MG63 (cell line): ENCODE measurements at places on chromosomes 7 and 10.

- DNase-seq: peak; percentile 5
These were observed 675 bp downstream of the ABRAXAS2 start for GRCh38 chr10:124802313-124802675.

- DNase-seq: no peak
These were observed 628.7 kb upstream of the SEMA3D start for GRCh38 chr7:85815526-85815925.

- DNase-seq: no peak
These were observed 7.7 kb downstream of the VWA2 start for GRCh38 chr10:114246679-114247305.

DNA sequence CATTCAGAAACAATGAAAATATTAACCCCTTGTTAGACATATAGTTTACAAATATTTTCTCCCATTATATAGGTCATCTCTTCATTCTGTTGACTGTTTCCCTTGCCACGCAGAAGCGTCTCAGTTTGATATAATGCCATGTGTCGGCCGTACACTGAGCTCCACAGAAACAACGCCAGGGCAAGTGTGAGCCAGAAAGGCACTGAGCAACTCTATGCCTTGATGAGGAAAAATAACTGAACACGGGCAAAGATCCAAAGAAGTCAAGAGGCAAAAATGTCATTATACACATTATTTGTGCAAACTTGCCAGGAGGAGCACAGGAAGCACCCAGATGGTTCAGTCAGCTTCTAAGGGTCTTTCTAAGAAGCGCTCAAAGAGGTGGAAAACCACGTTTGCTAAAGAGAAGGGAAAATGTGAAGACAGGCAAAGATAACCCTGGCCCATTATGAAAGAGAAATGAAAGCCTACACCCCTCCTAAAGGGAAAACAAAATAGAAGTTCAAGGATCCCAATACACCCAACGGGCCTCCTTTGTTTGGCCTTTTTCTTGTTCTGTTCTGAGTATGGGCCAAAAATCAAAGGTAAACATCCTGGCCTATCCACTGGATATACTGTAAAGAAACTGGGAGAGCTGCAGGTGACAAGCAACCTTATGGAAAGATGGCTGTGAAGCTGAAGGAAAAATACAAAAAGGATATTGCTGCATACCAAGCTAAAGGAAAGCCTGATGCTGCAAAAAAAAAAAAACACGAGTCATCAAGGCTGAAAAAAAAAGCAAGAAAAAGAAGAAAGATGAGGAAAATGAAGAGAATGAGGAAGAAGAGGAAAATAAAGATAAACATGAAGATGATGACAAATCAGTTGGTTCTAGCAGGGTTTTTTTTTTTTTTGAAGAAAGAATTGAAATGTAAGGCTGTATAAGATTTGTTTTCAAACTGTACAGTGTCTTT, 15.5 kb downstream of the ARHGAP12 start:
- DNase-seq: no peak

DNA sequence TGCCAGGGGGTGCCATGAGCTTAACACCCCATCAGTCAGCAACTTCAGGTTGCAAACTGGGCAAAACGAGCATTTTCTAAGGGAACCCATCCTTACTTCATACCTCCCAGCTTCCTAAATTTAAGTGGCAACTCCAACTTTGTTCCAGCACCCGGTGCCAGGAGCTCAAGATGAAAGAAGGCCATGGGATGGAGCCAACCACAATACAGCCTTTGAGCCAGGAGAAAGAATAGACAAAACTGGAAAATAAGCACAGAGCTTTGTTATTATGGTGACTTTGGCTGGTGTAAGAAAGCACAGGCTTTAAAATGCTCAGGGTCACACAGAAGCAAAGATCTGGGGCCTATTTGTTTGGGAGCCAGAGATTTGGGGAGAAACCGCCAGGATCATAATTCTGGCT, 388.7 kb upstream of the MGMT start:
- DNase-seq: peak; percentile 58

DNA sequence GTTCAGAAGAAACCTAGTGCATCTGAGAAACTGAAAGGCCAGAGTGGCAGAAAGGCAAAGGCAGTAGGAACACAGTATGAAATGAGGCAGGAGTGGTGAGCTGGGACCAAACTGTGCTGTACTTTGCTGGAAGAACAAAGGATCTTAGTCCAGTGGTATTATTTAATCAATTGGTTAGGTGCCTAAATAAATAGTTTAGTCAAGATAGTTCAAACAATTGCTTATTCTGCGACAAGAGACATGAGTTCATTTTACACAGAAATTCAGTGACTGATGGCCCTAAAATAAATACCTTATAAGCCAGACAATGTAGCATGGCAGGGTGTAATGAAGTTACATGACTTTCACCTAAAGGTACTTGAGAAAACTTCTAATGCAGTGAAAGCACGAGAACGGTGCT, 181.8 kb upstream of the LRRN3 start:
- DNase-seq: no peak

DNA sequence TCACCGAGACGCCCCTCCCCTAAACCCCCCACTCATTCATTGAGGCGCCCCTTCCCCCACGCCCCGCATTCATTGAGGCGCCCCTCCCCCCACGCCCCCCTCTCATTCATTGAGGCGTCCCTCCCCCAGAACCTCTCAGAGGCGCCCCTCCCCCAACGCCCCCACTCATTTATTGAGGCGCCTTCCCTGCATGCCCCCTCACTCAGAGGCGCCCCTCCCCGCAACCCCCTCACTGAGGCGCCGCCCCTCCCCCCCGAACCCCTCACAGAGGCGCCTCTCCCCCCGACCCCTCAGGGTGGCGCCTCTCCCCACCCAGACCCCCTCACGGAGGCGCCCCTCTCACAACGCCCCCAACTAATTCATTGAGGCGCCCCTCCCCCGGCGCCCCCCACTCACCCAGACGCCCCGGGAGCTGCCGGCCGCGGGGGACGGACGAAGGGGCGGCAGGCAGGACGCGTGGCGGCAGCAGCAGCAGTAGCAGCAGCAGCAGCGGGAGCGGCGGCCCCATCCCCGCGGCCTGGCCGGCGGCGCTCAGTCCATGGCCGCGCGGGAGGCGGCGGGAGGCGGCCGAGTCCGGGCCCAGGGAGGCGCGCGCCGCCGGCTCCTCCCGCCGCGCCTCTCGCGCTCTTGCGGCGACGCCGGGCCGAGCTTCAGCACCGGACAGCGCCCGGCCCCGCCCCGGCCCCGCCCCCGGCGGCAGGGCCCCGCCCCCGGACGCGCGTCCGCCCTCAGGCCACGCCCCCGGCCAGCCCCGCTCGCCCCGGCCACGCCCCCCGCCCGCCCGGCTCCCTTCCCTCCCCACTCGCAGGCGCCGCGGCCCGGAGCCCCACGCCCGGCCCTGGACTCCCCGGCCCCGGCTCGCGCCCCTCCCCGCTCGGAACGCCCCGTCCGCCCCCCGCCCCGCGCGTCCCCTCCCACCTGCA, at the start of gene PTPRN2:
PTPRN2 (minus strand) TSS at position 662 of the 923 bp plus-strand sequence.
- DNase-seq: peak; percentile 40

DNA sequence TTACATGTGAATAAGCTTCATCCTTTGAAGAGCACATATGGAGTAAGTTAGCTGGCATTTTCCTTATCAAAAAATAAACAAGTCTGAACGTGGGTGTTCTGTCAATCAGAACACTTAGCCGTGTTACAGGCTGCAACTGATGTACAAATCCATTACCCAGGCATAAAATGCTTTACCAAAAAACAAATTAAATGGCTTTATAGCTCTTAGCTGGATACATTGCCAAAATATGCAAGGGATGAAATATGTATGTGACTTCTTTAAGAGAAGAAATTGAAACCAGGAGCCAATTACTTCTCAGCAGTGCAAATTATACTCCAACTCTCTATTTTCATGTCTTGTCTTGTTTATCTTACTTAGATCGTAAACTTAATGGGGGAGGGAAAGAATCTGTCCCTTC, 214.8 kb downstream of the DGKB start:
- DNase-seq: no peak

GRCh38 chr7:87784424-87784823, 91.7 kb downstream of the SLC25A40 start:
- no peak for DNase-seq

GRCh38 chr7:85114342-85114741, 72.5 kb downstream of the SEMA3D start:
- DNase-seq: no peak

- DNase-seq: no peak
These were observed 91.8 kb downstream of the BAMBI start for GRCh38 chr10:28769091-28769604.

GRCh38 chr7:84914598-84914997, 272.3 kb downstream of the SEMA3D start:
- DNase-seq: no peak

- DNase-seq: no peak
These were observed 31.5 kb downstream of the RAB19 start for GRCh38 chr7:140435252-140435895.

- DNase-seq: no peak
These were observed 1.3 kb downstream of the KAT6B start for GRCh38 chr10:74827694-74828093.

DNA sequence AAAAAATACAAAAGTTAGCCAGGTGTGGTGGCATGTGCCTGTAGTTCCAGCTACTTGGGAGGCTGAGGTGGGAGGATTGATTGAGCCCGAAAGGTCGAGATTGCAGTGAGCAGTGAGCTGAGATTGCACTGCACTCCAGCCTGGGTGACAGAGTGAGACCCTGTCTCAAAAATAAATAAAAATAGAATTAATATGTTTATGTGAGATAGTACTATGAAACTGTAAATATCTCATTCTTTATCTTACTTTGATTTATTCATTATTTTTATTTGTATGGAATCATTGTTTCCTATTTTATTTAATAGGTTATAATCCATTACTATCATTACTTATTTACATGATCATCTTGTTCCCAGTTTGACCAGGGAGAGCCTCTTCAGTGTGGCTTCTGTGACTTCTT, 41.0 kb upstream of the STRIP2 start:
- no peak for DNase-seq

DNA sequence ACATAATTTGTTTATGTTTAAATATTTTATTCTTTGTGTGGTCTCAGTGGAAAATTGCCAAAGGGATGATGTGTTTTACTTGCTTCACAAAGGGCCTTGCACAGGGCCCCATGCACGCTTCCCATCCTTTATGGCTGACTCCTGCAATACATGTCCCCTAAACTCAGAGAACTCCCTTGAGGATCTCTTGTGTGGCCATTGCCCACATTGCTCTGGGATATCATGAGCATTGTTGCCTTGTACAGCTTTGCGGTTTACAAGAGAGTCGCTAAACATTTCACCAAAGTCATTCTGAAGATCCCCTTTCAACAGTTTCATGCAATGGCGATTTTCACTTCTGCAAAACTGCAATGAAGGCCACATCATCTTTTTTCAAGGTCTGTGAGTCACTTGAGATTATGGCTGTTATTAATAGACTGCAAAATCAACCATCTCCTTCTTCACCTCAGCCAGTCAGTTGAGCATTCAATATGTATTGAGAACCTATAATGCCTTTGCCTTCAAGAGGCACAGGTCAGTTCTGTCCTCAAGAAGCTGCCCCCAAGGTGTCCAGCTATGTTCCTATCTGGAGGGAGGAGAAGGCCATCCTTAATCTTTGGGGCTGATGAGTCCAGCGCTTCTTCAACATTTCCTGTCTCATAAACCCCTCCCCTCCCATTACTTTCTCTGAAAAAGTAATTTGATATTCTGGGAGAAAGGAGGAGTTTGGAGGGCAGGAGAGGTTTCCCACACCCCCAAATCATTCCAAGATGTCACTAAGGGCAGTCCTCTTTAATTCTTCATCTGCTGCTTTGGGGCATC, 108.1 kb downstream of the CCDC71L start:
- no peak for DNase-seq
